ENCODE measurements at places on chromosomes 12 and 14. TPM values are rescaled to one million over a fixed set of nuclear protein-coding genes. Genes with fewer than 3 reads are reported as not detected.

DNA sequence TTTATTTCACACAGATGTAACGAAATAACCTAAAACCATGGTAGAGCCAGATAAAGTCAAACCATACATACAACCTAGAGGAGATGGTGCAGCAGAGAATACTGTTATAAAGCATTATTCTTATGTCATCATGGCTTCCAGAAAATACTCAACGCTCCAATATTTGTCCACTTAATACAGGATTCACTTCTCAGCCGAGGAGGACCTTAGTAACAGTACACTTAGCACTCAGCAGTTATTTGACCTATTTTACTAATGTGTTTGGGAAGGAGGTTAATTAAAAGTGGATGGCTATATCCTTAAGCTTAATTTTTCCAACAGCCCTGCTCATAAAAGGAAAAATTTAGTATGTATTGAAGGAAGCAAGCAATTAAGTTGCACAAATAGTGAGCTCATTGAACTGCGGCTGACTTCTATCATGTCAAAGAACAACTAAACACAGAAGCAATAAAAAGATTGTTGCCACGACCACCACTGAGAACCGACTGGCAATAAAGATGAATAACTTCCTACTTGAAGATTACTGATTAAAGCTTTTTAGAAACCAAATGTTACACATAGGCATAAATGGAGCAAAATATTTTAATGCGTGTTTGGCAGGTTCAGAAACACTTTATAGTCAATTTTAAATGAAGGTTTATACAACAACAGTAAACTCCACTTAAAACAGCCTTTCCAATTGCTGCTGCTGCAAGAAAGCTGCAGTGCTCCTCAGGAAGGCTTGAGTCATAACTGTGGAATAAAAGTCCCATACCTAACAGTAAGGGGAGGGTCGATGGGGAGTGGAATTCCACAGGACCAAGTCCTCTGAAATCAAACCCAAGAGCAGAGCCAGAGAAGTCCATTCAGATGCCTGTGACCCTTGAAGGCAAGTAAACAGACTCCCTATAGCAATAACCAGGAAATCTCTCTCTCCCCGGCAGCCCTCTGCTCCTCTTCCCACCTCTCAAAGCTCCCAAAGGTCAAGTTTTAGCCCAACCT is 218.9 kb upstream of the CDKN3 start:
- DNase-seq = peak; percentile 48

- no peak for DNase-seq
Observed at GRCh38 chr14:93047661-93048060, 68.1 kb downstream of the ITPK1 start.

DNA sequence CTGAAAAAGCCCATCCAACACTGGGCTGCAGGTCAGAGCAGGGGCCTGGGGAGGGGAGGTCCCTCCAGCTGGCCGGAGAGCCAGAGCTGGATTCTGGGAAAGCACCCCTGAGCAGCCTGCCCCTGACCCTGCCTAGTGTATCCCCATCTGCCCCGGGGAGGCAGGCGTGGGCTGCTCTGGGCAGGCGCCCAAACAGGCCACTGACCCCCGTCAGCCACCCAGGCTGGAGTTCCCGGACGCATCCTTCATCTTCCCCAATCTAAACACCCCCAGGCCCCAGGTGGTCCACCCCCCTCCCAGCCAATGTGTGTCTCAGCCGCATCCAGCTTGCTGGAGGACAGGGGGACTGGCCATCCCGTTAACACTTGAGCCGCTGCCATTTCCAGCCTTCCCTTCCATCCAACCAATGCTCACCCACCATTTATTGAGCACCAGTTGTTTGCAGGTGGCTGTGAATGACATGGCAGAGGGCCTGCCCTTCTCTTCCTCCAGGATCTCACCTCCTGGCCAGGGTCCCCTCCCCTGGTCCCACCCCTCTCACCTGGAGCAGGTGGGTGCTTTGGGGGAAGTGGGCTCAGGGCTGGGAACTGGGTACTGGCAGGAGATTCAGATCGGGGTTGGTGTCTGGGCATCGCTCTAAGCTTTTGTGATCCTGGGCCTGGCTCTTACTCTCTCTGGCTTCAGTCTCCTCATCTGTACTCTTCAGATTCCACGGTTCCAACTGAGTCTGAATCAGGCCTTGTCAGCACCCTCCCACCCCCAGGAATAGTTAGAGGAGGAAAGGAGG is 743 bp upstream of the DTX1 start:
- DNase-seq = no peak

DNA sequence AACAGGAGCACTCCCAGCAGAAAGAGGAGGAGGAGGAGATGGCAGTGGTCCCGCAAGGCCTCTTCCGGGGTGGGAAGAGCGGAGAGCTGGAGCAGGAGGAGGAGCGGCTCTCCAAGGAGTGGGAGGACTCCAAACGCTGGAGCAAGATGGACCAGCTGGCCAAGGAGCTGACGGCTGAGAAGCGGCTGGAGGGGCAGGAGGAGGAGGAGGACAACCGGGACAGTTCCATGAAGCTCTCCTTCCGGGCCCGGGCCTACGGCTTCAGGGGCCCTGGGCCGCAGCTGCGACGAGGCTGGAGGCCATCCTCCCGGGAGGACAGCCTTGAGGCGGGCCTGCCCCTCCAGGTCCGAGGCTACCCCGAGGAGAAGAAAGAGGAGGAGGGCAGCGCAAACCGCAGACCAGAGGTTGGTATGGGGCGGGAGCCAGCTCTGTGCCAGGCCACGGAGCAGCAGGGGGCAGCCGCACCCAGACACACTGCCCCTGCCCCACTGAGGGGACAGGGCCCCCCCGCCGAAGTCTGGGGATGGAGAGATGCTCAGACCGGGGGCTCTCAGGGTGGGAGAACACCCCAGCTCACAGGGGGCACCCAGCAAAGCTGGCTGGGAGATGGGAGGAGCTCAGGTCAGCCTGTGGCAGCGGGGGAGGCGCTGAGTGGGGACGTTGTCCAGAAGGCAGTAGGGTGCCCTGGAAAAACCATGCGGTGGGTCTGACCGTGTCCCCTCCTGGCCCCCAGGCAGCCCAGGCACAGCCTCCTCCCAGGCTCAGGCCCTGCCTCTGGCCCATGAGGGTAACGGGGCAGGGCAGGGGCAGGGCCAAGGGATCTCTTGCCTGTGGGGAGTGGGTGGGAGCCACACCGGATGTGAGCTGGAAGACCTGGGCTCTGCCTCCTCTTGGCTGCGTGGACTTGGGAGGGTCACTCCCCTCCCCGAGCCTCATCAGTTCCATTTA is 9.8 kb downstream of the CHGA start:
- no peak for DNase-seq

DNA sequence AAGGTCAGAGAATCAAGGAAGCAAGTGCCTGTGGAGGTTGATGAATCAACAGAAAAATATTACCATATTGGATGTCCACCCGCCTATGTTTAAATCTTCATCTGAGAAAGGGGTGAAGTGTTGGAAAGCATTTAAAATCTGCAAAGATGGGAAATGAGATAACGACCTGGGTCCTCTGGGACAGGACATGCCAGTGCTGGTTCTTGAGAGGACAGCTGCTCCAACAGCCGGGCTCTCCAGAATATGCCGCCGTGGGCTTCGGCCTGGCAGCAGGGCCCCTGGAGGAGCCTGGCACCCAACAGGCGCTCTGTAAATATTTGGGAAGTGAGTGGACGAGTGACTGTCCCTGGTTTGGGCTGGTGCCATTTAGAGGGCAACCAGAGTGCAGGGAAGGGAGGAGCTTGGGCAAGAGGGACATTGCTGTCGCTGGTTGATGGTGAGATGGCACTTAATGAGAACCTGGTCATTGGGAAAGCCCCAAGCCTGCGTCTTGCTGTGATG is 129.9 kb downstream of the KCNA5 start:
- no peak for DNase-seq

Gene NKX2-8
- not detected for total RNA-seq

Gene LRRC43
- 1.7 TPM for total RNA-seq

Gene ZBTB42
- 3.9 TPM for total RNA-seq
